ENCODE measurements at places on chromosomes 11 and 22.
A peak's percentile ranks its signal among the peaks of the same experiment; 100 is the strongest.

DNA sequence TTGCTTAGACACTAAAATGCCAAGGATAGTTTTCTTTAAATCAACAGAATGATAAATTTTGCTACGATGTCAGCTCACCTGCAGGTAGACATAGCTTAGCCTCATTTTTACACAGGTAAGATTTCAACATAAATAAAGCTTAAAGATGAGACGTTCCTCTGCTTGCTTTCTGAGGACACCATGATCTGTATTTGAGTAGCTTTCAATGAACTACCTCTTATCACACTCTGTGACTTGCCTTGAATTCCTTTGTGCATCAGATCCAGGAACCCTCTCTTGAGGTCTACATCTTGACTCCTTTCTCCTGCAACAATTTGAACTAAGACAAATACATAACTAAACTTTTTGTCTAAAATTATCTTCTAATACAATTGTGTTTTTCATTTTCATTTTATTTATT lies 26.1 kb upstream of the OR8I2 start:
- DNase-seq: no peak

DNA sequence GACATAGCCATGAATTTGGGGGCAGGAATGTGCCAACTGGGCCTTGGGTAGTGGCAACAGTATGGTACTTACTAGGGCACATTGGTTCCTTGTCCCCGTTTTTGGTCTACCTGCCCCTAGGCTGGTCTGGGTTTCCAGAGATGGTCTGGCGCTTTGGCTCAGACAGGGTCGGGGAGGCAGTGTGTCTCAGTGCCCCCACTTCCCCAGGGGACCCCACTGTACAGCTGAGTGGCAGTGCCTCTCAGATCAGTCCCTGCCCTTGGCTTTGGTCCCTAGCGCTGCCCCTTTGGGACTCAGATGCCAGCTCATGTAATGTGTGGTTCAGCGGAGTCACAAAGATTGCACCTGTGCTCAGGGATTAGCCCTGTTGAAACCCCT lies 3.3 kb downstream of the RIC8A start:
- DNase-seq: no peak

GRCh38 chr22:23075050-23075449 lies 4.7 kb downstream of the GNAZ start:
- DNase-seq: no peak

GRCh38 chr22:46006379-46007002 lies 29.5 kb upstream of the WNT7B start:
- peak; percentile 78 for DNase-seq

GRCh38 chr22:31244046-31244942 lies 32.2 kb downstream of the LIMK2 start:
- DNase-seq: no peak

DNA sequence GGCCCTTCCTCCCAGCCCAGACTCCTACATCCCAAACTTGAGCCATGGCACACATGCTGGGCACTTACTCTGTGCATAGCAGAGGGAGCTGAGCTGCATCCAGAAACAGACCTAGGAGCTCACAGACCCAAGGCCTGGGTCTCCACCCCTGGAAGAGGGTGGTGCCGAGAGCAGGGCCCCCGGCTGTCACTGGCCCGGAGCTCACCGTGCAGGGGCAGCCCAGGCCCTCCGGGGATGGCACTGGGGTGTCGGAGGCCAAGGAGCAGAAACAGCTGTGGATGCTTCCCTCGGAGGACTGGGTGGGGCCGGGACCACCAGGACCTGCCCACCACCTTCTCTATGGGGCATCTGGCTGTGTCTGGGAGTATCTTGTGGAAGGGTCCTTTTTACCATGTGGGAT lies 4.3 kb upstream of the APOBEC3A start:
- no peak for DNase-seq

DNA sequence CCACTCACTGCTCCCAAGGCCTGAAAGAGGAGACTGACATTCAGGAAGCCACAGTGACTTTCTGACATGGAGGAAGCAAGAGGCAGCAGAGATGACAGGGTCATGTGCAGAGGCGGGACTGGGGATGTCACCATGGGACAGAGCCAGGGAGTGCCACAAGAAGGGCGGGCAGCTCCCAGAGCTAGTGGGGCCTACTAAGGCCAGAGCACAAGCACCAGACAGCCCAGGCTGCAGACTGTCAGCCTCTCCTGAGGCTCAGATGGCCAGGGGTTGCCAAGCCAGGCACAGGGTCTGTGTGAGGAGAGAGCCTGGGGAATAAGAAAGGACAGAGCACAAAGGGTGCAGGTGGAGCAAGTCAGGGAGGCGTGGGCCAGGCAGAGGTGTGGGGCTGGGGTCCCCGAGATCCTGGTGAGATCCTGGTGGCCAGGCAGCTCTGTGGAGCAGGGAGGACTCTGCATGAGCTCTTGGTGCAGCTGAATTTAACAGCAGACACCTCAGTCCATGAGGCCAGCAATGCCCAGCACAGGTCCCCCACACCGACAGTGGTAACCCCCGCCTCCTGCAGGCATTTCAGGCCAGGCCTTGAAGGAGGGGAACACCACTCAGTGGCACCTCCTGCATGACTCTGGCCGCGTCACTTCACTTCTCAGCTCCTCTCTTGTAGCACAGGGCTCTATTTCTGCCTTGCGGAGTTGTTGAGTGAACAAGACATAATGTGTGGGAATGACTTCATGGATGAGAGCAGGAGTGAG lies 52.3 kb downstream of the SGSM3 start:
- DNase-seq: no peak

- no peak for DNase-seq
These were observed 4.0 kb upstream of the TH start for GRCh38 chr11:2175659-2176058.

DNA sequence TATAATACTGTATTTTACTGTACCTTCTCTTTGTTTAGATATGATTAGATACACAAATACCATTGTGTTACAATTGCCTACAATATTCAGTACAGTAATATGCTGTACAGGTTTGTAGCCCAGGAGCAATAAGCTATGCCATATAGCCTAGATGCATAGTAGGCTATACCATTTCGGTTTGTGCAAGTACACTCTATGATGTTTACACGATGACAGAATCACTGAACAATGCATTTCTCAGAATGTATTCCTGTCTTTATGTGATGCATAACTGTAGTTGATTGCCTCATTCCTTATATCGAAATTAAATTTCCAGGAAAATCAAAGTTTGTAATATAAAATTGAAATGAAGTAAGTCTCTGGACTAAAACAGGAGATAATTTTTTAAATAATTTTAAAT lies 49.3 kb upstream of the OR5P2 start:
- DNase-seq: no peak

- no peak for DNase-seq
These were observed 1.5 kb downstream of the KRTAP5-5 start for GRCh38 chr11:1631066-1631568.

- DNase-seq: no peak
These were observed 5.3 kb upstream of the GNAZ start for GRCh38 chr22:23065069-23065451.

GRCh38 chr11:126992065-126992803 lies 8.3 kb downstream of the KIRREL3 start:
- no peak for DNase-seq

DNA sequence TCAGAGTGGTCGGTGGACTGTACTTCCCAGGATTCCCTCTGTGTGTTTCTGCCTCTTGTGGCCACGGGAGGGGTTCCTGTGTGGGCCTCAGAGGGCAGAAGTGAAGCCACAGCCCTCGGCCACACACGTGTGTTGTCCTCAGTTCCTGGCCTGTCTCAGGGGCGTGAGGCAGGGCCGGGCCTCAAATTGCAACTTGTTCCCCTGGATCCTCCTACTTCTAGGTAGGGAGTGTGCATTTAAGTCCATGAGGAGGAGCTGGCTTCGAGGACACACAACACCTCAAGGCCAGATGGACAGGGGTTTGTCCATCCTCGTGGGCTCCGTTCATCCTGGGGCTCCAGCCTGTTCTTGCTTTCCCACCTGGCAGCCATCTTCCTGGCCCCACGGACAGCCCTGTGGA lies 573.0 kb downstream of the TBC1D22A start:
- no peak for DNase-seq

- DNase-seq: no peak
These were observed 948 bp downstream of the TNKS1BP1 start for GRCh38 chr11:57323855-57324153.

DNA sequence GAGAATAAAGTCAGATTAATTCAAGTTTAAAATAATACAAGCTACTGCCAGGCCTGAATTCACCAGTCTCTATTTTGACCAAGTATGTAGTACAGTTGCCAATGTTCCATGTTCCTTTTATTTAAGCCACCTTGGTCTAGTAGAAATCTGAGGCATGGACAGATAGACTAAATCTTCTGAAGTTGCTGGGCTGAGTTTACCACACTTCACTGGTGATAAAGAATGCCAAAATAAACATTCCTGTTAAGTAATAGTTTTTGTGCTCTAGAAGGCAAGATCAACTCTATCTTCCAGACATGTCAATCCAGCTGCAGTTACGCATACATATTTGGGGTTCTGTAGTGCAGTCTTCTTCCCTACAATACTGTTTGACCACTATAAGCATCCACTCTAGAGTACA lies 83.9 kb upstream of the C11orf87 start:
- no peak for DNase-seq

- DNase-seq: no peak
These were observed 91.0 kb downstream of the SERGEF start for GRCh38 chr11:17921659-17922415.

- no peak for DNase-seq
These were observed 68.2 kb downstream of the EMSY start for GRCh38 chr11:76512851-76513653.

GRCh38 chr11:44578279-44578678 lies 12.8 kb downstream of the CD82 start:
- no peak for DNase-seq

DNA sequence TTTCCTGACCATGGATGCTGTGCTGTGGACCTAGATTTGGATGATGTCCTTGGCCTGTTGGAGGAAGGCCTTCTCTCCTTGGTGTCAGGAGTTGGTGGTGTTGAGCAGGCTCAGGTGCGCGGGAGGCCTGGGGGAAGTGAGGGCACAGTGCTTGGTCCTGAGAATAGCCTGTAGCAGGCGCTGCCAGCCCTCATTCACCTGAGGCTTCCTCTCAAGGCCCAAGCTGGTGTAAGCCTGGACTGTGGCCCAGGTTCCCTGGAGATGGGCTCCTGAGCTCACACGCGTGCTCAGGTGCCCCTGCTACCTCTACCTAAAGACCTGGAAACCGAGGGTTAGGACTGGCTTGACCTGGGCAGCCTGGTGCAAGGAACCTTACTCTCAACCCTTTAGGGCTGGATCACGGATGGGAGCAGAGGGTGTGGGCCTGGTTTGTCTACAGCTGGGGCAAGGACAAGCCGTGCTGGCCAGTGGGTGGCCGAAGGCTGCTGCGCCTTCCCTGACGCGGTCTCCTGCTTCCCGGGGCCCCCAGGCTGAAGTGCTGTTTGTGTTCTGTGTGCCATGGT lies 7.8 kb upstream of the GRAMD4 start:
- no peak for DNase-seq

GRCh38 chr22:45102896-45103420 lies 60.8 kb upstream of the NUP50 start:
- no peak for DNase-seq

DNA sequence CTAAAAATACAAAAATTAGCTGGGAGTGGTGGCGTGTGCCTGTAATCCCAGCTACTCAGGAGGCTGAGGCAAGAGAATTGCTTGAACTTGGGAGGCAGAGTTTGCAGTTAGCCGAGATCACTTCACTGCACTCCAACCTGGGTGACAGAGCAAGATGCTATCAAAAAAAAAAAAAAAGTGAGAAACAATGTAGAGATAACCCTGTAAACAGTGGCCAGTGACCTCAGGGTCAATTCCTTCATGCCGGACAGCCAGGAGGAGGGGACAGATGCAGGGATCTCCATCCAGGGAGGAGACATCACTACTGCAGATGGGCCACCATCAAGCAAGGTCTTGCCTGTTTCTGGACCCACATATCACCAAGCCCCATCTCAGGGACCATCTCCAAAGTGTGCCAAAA lies 10.2 kb downstream of the CFL1 start:
- DNase-seq: no peak

DNA sequence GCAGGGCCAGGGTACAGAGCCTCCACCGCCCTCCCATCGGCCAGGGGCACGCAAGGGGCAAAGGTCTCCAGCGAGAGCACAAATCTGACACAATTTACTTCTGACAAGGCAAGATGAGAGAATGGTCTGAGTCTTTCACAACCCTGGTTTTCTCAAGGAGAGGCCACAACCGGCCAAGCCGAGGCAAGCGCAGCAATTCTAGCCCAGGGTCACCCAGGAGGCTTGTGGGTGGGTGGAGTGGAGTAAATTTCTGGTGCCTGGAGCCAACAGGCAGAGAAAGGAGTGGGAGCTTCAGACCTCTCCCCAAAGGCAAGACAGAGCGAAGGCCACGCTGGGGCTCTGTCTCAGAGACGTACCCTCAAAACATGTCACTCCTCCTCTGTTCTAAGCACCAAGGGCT lies 9.3 kb downstream of the LARGE2 start:
- DNase-seq: no peak

DNA sequence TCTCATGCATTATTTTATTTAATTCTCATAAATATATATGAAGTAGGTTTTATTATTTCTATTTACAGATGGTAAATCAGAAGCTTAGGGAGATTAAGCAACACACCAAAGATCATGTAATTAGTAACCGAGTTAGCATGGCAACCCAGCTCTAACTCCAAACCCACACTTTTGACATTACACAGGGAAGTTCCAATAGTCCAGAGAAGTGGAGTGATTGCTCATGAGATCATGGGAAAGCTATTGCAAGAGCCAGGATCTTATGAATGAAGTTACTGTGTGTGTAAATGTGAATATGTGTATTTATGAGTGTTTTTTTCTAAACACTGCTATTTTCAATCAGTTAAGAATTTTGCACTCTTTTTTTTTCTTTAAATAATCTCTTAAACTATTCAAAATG lies 225.8 kb upstream of the KIRREL3 start:
- DNase-seq: no peak

DNA sequence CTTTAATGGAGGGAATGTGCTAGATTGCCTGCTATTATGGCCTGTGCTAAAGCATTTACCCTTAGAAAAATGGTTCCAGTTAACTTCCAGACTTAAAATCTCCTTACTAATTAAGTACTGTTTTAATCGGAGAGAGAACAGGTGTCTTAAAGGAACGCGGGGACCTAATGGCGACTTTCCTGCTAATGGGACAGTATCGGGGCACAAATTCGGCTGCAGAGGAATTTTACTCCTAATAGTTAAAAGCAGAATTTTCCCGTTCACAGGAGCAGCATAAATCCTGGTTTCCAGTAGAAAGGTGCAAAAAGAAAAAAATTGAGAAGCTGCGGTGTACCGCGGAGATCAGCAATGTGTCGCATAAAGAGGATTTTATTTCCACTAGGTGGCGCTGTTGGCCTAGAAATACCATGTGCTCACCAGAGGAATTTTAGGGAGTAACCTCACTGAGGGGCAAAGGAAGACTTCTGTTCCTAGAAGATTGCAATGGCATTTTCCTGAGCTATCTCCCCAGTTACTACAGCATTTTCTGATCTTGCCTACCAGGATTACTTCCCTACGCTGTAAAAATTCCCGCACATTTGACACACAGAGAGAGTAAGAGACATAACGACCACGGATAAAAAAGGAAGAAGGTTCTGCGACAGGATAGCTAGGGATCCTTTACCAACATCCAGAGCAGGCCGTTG lies 44.5 kb downstream of the ZNF280B start:
- DNase-seq: peak; percentile 17

GRCh38 chr11:90656171-90656570 lies 433.3 kb upstream of the CHORDC1 start:
- DNase-seq: no peak

- DNase-seq: no peak
These were observed 217.9 kb downstream of the TMEM135 start for GRCh38 chr11:87255589-87255988.

- no peak for DNase-seq
These were observed 727.3 kb downstream of the LRRC4C start for GRCh38 chr11:40732132-40732531.

- DNase-seq: no peak
These were observed 115.4 kb upstream of the OR4B1 start for GRCh38 chr11:48101044-48101733.

GRCh38 chr11:66283461-66284105 lies 5.4 kb downstream of the YIF1A start:
- DNase-seq: no peak

All from activated CD4-positive, CD25-positive, alpha-beta regulatory T cell treated with anti-CD3 and anti-CD28 coated beads, Interleukin-2, amount 50 U/mL, for 16 hours (primary cell).